ENCODE measurements at places on chromosomes 1 and 21.

DNA sequence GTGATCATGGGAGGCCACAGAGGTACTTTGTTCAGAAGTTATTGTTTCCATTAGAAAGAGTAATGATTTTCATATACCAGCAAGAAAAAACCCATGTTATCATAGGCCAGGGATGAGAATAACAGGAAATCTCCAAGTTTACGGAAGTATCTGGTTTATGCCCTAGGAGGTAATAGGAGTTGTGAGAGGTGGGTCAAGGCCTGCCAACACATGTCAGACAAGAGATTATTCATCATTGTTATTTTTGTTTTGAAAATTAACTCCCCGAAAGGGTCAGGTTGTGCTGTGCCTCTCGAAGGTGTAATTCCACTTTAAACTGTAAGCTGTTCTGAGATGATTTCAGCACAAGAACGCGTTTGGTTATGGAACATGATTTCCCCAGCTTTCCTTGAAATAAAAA is 218.4 kb downstream of the CAMTA1 start:
- DNase-seq: no peak

GRCh38 chr1:161085165-161085564 is 4.2 kb downstream of the NECTIN4 start:
- DNase-seq: no peak

GRCh38 chr1:191561276-191561675 is 597.0 kb upstream of the RGS18 start:
- DNase-seq: no peak

GRCh38 chr21:16441789-16442188 is 712.0 kb downstream of the USP25 start:
- no peak for DNase-seq

- no peak for DNase-seq
Measured at GRCh38 chr1:15764890-15765289, 6.3 kb downstream of the FBLIM1 start.

DNA sequence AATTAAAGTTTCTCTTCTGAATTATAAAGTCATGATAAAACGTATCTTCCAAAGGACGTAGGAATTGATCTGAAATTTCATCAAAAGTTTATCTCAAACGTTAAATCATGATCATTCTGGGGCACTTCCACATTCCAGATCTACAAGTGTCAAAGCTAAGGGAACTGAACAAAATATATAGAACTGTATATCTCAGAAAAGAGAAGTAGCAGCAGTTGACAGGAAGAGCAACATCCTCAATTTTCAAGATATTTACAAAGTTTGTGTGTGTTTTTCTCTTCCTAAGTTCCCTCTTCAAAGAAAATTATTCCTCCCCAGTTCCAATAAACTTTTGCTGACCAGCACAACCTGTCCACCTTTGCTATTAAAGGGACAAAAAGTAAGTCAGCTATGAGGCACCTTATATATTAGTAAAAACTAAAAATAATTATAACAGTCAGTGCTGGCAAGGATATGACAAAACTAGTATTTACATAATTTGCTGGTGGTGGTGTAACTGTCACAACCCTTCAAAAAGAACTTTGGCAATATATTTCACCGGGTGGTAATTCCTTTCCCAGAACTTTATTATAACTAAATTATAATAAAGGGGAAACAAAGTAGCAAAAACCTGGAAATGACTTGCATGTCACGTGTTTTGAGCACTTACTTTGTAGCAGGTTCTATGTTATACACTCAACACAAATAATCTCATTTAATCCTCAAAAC is 38.5 kb upstream of the EYA3 start:
- DNase-seq: no peak

DNA sequence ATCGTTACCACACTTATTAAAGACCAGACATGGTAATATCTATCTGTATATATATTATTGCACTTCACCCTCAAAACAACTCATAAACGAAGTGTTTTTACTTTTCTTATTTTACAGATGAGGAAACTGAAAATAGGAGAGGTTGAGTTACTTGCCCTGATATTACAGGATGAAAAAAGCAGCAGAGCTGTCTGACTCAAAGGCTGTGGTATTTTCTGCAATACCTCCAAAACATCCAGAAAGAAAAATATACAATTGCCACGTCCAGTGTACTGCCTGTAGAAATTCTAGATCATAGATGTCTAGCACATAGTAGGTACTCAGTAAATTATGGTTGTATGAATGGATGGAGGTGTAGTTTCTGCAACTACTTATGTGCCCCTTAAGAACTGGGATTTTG is 5.2 kb upstream of the TARBP1 start:
- DNase-seq: no peak

DNA sequence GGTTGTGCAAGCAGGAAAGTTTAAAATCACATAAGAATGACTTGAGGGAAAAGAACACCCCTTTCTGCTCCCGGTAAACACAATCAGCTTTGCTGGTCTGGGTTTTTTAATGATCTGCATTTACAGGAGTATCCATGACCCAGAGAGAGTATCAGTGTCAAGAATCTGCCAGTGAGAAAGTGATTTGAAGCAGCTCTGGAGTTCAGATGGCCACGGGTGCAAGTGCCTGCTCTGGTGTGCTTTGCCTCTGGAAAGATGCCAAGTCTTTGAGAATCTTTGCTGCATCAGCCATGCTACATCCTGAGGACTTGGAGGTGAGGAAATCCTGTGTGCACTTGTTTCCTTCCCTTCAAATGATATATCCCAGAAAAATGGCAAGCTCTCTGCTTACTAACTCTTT is 18.6 kb upstream of the MYSM1 start:
- DNase-seq: no peak

DNA sequence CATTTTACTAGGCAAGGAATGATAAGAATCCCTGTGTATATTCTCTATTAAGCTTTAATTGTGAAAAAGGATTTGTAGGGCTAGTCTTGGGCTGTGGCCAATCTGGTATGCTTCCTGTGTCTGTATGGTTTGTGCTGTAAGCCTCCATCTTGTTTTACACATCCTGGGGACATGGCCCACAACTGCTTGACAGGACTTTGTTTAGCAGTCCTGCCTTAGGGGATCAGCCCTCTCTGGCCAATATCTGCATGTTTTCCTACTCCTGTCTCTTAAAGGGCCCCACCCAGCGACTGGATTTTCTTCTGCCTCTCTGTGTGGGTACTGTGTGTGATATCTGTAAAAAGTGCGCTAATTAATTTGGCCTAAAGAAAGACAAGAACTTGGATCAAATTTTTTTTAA is 813.2 kb downstream of the PLA2G4A start:
- no peak for DNase-seq
